ENCODE measurements at places on chromosomes 1 and 21.

- no peaks in the 10 kb centered on the region for H3K27me3 ChIP-seq
- no peaks in the 10 kb centered on the region for H3K4me1 ChIP-seq
- H3K27ac ChIP-seq = no peak overlapping the region
- no peak for DNase-seq
Measured at GRCh38 chr1:228842094-228842775, 107.0 kb downstream of the RHOU start.

DNA sequence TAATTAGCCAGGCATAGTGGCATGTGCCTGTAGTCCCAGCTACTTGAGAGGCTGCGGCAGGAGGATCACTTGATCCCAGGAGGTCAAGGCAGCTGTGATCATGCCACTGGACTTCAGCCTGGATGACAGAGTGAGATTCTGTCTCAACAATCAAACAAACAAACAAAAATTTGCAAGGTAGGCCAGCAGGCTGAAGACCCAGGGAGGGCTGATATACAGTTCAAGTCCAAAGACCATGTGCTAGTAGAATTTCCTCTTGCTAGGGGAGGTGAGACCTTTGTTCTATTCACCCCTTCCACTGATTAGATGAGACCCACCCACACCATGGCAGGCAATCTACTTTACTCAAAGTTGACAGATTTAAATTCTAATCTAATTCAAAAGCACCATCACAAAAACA, 31.2 kb upstream of the CNN3 start:
- no peak for DNase-seq
- H3K36me3 ChIP-seq = no peaks in the 10 kb centered on the region
- H3K27me3 ChIP-seq = no peaks in the 10 kb centered on the region
- no peaks in the 10 kb centered on the region for H3K4me1 ChIP-seq
- H3K4me3 ChIP-seq = no peak overlapping the region
- no peak overlapping the region for H3K27ac ChIP-seq

- H3K4me1 ChIP-seq = no peaks in the 10 kb centered on the region
- no peaks in the 10 kb centered on the region for H3K27me3 ChIP-seq
- H3K4me3 ChIP-seq = no peak overlapping the region
- H3K36me3 ChIP-seq = no peaks in the 10 kb centered on the region
- no peak for DNase-seq
Measured at GRCh38 chr1:162385280-162385623, 3.7 kb downstream of the C1orf226 start.

DNA sequence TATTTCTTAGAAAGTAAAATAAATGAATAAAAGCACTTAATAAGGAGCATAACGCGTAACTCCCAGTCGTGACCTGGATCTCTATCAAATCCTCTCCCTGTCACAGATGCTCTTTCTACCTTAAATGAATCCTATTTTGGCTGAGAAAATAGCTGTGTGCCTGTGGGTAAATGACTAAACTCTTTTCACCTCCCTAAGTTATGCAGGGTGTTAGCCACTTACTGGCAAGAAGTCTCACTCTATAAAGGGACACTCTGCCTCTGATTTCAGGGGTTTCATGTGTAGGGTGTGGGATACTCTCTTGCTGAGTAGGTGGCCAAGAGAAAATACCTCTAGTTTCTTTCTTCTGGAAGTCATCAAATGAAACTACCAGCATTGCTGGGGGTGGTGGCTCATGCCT, 24.3 kb upstream of the PPP1R15B start:
- no peaks in the 10 kb centered on the region for H3K27me3 ChIP-seq
- H3K4me3 ChIP-seq = no peak overlapping the region
- no peaks in the 10 kb centered on the region for H3K4me1 ChIP-seq
- H3K27ac ChIP-seq = no peak overlapping the region

DNA sequence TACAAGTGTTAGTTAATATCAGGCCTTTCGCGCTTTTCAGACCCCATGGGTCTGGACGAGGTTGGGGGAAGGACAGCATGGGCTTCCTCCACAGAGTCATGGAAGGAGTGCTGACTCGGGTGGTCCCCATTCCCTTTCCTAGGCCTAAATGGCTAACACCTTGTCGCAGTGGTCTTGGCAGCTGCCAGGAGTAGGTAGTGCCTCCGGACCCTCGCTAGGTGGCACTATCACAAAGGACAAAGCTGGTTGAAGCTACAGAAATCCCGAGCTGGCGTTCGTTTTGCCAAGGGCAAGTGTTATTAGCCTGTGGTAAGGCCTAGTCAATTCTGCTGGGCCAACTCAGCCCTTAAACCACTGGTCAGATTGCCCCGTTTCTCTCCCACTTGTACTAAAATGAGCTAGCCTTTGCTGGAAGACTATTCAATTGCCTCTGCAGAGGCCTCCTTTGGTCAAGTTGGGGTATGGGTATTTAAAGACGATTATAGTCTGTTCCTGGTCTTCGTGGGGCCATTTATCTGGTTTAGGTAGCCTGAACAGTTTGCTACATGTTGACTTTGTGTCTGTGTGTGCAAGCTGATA, 1.1 kb upstream of the UBE2Q1 start:
- peak; percentile 79 for DNase-seq
- no peaks in the 10 kb centered on the region for H3K27me3 ChIP-seq
- H3K36me3 ChIP-seq = peaks cover 18% of the 10 kb centered on the region
- H3K27ac ChIP-seq = peak overlapping the region; percentile 71
- H3K4me1 ChIP-seq = peaks cover 23% of the 10 kb centered on the region

Data from naive thymus-derived CD4-positive, alpha-beta T cell (primary cell).